ENCODE measurements at places on chromosomes 7 and 10.

DNA sequence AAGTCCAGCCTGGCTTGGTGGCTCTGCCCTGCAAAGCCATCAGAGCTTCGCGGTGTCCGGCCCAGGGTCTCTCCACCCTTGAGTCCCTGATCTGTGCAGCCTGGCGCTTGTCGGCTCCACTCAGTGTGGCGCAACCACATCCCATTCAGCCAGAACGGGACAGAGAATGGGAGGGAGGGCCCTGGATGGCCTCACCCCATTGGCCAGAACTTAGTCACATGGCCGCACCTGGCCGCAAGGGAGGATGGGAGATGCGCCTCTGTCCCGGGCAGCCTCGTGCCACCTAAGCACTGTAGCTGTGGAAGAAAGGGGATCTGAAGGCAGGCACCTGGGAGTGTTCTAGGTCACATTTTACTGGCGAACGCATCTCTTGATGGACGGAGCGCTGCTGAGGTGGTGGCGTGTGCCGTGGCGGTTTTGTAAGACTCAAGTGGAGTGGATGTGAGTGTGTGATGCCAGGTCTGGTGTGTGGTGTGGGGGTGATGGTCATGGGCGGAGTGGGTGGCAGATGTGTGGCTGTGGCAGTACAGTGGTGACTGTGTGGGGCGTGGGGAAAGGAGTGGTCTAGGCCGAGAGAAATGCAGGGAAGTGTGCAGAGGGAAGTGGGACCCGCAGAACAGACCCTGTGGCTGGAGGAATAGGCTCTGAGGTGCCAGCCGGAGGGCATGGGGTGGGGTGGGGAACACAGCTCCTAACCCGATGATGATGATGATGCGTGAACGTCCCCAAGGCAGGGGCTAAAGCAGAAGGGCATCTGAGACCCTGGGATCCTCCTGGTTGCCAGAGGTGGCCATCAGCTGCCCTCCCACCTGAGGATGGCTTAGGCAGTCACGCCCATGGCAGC is 19.0 kb downstream of the CLEC2L start:
- no peak for DNase-seq

DNA sequence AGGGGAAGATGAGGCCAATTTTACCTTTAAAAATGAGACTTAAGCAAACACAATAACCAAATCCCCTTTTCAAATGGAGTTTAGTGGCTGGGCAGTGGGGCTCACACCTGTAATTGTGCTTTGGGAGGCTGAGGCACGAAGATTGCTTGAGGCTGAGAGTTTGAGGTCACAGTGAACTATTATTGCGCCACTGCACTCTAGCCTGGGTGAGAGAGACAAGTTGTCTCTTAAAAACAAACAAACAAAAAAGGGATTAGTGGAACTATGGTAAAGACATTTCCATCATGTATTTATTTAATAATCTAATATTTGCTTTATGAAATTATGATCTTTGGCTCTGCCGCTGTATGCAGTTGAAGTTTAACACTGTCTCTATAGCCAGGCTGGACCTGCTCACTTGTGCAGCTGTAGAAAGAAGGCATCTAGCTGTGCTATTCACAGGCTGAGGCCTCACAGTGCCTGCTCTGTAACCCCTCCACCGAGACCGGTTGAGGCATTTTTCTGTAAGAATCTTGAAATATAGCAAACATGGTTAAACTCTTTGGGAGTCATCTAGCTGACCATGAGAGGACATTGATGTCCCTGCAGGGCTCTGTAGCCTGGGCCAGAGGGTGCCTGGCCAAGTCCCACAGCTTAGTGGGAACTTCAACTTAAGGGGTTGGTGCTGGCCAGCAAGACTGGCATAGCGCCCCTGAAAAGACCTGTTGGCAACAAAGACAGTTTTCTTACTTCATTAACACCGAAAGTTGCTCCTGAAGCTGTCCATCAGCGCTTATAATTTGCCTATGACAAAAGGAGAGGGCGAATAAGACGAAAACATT is 131.8 kb downstream of the BMPER start:
- DNase-seq = no peak

DNA sequence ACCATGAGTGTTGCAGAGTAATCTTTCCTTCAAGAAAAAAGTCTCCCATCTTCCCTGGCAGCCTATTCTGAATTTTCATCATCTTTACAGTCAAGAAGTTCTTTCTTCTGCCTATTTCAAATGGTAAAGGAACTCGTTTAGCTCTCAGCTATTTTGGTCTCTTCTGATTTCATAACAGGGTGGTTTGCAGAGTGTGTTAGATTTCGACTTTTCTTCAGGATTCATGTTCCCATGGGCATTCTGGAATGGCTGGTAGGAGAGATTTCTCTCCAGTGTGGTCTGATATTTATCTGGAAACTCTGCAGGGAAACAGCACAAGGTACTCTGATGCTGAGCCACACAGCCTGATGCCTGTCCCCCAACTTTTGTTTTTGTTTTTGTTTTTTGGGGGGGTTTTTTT is 111.1 kb upstream of the FAM171A1 start:
- DNase-seq = no peak

DNA sequence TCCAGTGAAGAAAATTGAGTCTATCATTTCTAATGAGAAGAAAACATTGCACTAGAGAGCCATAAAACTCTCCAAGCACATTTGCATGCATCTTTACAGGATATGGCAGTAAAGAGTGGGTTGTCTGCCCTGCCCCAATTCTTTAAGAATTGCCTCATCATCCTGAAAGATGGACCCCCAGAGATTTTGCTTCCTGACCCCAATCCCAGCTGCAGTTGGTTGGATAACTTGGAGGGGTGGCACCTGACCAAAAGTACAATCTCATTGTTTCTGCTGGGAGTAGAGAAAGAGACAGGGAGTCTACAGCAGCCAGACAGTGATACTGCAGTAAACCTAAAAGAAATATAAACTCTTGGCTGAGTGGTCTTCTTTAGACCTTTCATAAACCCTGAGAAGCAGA is 49.1 kb upstream of the ADCY1 start:
- no peak for DNase-seq

GRCh38 chr7:114070246-114070645 is 151.4 kb upstream of the PPP1R3A start:
- DNase-seq = peak; percentile 29

DNA sequence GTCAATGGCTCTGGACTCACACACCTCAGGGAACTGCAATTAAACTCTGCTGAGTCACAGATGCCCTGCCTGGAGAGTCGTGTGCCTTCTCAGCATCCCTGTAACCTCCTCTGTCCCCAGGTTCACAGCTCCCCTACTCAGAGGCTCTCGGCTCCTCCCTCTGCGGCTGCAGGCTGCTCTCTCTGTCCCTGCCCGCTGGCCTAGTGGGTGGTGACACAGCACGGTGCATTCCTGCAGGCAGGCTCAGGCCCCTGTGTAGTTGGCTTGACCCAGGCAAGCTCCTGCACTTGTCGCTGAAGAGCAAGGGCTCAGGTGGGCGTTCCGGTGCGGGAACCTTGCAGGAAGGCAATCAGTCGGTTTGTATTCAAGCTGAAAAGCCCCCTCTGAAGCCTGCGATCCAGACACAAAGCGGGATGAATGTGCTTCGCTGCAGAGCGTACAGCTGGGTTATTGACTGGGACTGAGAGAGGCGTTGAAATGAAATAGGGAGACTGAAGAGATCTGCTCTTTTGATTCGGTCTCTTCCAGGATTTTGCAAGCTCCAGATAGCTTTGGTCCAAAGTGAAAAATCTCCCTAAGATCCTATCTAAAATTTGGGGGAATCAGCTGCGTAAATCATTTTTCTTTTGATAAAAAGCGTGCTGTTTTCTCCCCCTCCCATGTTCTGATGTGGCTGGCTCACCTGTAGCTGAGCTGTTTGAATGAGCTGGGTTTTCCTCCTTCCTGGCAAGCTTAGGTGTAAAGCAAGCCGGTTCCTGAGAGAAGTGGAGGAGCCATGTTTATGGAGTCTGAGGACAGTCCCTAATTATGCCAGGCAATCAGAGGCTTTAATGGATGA is 208.7 kb upstream of the PHYHIPL start:
- DNase-seq = no peak

DNA sequence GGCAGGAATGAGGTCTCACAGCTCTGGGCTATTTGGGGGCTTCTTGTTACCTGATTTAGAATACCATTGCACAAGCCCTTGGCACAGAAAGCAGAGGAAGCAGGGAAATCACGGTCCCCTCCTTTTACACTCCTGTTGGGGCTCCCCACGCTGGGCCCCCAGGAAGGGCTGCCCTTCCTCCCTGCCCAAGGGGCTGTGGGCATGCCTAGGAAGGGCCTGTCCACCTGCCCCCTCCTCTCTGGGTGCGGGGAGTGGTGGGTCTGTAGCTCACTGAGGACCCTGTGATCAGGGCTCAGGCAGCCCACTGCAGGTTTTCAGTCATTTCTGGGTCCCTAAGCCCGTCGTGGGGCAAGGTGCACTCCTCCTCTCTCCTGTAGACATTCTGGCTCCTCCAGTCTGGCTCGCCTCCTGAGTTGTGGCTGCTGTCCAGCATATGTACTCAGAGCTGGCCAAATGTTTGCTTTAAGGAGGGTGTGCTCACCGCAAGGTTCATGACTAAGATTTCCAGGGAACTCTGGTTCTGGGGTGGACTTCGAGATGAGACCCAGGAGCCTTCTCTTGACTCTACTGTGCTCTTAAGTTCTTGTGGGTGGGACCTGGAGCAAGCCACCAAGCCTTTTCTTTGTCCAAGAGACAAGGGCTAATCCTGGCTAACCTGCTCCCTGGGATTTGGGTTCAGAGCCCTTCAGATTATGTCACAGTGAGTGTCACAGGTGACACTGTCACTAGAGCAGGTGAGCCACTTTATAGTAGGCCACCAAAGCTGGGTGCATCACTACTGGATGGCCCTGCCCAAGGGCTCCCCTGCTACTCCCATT is 56.0 kb downstream of the TACR2 start:
- no peak for DNase-seq

GRCh38 chr7:128827248-128827958 is 2.8 kb upstream of the FLNC start:
- no peak for DNase-seq

- peak; percentile 83 for DNase-seq
These were observed 18.6 kb upstream of the DNAJB6 start for GRCh38 chr7:157318015-157318706.

- DNase-seq = no peak
These were observed 39.0 kb downstream of the TFAM start for GRCh38 chr10:58424176-58424575.

DNA sequence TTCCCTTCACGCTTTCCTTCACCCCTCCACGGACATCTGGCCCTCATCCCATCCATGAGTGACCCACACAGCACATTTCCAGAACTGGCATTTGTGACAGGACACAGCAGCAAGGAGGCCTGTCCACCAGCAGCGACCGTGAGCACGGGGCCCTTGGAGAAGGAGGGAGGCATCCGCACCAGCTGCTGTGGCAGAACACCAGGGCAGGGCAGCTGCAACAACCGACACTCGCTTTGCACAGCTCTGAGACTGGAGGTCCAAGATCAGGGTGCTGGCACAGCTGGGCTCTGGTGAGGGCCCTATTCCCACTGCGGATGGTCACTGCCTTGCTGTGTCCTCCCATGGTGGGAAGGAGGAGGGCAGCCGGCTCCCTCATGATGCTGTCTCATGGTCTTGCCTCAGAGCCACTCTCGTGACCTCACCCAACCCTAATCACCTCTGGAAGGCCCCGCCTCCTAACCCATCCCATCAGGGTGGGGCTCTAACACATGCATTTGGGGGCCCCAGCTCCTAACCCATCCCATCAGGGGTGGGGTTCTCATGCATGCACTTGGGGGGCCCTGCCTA is 36.7 kb downstream of the PTPRN2 start:
- DNase-seq = no peak

DNA sequence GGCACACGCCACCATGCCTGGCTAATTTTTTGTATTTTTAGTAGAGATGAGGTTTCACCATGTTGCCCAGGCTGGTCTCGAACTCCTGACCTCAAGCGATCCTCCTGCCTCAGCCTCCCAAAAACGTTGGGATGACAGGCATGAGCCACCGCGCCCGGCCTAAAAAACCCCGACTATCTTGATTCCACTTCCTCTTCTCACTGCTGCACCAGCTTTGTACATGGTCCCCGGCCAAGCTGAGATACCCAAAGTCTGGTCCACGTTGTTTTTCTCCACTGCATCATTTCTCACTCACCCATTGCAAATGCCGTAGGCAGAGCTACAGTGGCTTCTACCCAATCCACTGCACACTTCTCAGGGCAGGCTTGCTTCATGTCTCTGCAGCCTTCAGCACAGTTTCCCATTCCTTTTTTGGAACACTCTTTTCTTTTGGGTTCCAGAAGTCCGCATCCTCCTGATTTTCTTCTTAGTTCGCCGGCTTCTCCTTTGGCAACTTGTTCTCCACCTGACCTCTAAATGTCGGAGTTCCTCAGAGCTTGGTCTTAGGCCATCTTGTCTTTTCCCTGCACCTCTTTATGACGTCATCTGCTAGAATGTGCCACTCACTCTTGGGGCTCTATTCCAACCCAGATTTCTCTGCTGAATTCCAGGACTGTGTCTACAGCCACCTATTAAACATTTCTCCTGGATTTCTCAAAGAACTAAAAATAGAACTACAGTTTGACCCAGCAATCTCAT is 6.0 kb upstream of the GNB2 start:
- DNase-seq = no peak

- no peak for DNase-seq
These were observed 77.6 kb downstream of the FRMD4A start for GRCh38 chr10:14253079-14253478.

DNA sequence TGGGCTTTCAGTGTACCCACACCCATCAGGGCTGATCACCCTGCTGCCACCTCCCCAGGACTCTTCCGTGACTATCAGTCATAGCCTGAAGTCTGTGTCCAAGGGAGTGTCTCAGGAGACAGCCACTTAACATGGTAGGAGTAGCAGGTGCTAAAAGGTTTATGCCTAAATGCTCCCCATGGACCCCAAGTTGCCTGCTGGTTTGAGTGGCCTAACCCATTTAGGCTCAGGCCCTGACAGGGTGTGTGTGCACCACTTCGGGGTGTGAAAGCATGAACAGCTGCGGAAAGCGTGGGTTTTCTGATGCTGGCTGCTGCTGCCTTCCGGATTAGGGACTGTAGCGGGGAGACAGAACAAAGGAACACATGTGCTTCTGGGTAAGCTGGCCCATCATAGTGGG is 93.2 kb upstream of the SAMD8 start:
- DNase-seq = no peak

- no peak for DNase-seq
These were observed 96.1 kb upstream of the RET start for GRCh38 chr10:42980553-42981357.

- DNase-seq = no peak
These were observed 17.3 kb upstream of the KLRG2 start for GRCh38 chr7:139500770-139501138.

DNA sequence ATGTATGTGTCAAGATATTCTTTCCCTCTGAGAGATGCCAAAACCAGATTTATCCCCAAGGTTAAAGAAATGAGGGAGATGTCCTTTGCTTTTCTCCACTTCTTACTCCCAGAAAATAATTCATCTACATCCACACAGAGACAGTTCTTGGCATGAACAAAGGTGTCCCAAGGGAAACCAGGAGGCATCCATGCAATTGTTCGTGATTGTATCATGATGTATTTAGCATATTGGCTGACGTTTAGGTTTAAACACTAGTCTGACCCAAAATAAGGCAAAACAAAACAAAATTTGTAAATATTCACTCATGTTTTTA is 223.9 kb downstream of the C7orf25 start:
- no peak for DNase-seq
